Sigmoid colon (tissue), 7 donors: ENCODE measurements at places on chromosomes 3 and 15. TPM values are rescaled to one million over a fixed set of nuclear protein-coding genes. Genes with fewer than 3 reads are reported as not detected.

TNFSF10 gene
- total RNA-seq: 17.9 TPM

ADAMTS17 gene
- total RNA-seq: 0.71 TPM

SLC15A2 gene
- 2.1 TPM for total RNA-seq

SCG3 gene
- 1.9 TPM for total RNA-seq

DNA sequence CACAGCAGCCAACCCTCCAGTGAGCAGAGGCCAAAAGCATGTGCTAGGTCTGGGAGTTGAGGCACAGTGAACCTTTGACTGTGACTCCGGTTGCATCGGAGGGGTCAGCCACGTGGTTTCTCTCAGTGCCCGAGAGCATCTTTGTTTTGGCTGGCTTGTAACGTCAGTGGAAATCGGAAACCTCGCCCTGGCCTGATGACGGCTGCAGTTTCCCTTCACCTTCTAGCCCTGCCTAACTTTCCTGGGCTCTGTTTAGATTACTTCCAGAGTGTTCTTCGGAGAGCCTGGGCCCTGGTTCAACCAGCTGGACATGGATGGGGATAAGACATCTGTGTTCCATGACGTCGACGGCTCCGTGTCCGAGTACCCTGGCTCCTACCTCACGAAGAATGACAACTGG, 56.6 kb downstream of the MESD start:
- peak; percentile 93 for DNase-seq
- no peaks in the 10 kb centered on the region for H3K36me3 ChIP-seq
- no peaks in the 10 kb centered on the region for H3K4me1 ChIP-seq
- H3K27me3 ChIP-seq: no peaks in the 10 kb centered on the region
- peak overlapping the region; percentile 76 for H3K27ac ChIP-seq

DNA sequence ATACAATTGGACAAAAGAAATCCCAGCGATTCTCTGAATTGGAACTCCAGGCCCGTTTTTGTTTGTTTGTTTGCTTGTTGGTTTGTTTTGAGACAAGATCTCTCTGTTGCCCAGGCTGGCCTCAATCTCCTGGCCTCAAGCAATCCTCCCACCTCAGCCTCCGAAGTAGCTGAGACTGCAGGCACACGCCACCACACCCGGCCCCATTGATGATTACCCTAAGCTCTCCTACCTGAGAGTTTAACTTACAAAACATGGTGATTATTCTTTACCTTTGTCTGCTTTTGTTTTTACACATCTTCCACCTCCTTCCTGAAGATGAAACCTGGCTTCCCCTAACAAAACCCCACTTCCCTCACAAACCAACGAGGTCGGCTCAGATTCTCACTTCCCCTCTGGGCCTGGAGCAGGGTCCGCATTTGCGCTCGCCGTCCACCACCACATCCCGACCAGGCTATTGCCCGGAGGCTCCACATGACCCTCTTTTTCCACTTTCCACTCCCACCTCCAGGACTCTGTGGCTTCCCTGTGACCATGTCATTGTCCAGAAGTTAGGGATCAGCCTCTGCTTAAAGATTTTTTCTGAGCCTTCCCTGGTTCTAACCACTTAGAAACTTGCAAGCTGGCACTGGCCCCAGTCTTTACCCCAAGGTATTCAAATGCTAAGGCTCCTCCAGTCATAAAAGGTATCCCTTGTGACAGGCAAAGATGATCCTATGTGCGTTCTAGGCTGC, 14.8 kb downstream of the KLHL6 start:
- H3K27ac ChIP-seq: no peak overlapping the region
- no peaks in the 10 kb centered on the region for H3K27me3 ChIP-seq
- H3K4me3 ChIP-seq: no peak overlapping the region

DNA sequence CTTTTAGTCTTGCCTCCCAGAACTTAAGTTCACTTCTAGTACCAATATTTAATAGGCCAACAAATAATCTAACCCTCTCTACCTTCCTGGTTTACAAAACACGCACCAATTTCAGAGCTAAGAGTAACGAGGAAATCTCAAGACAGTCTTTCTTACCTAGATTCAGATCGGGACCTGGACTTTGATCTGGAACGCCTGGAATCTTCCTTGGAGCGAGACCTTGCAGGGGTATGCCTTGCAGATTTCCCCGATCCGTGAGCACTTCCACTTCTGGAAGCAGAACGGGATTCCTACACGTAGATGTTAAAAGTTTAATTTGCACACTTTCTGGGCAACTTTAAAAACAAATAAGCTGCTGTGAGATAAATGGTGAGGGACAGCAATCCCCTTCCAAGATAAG, 11.4 kb downstream of the TRA2B start:
- H3K4me1 ChIP-seq: no peaks in the 10 kb centered on the region
- H3K36me3 ChIP-seq: peaks cover 32% of the 10 kb centered on the region
- H3K27me3 ChIP-seq: no peaks in the 10 kb centered on the region
- DNase-seq: no peak
- H3K4me3 ChIP-seq: no peak overlapping the region

- H3K4me1 ChIP-seq: no peaks in the 10 kb centered on the region
- peaks cover 5% of the 10 kb centered on the region for H3K27me3 ChIP-seq
- no peaks in the 10 kb centered on the region for H3K36me3 ChIP-seq
- no peak overlapping the region for H3K4me3 ChIP-seq
These were observed 11.2 kb upstream of the MED12L start for GRCh38 chr3:151074256-151074655.

DNA sequence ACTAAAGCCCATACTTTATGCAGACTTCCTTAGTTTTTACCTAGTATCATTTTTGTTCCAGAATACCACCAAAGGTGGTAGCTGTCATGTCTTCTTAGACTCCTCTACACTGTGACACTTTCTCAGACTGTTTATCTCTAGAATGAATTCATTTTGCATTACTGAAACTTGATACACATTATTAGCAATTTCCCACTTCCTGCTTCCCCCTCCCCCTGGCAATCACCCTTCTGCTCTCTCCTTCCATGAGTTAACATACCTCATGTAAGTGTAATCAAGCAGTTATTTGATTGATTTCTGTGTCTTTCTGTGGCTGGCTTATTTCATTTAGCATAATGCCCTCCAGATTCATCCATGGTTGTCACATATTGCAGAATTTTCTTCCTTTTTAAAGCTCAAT, 204.9 kb downstream of the STAG1 start:
- H3K4me3 ChIP-seq: no peak overlapping the region
- no peaks in the 10 kb centered on the region for H3K36me3 ChIP-seq
- DNase-seq: no peak
- no peaks in the 10 kb centered on the region for H3K27me3 ChIP-seq

- DNase-seq: no peak
- H3K4me1 ChIP-seq: no peaks in the 10 kb centered on the region
- H3K4me3 ChIP-seq: no peak overlapping the region
- H3K36me3 ChIP-seq: no peaks in the 10 kb centered on the region
These were observed 304.6 kb upstream of the TBC1D5 start for GRCh38 chr3:18047052-18047451.

GRCh38 chr3:56629047-56629446, 54.0 kb downstream of the TASOR start:
- H3K4me1 ChIP-seq: no peaks in the 10 kb centered on the region
- H3K36me3 ChIP-seq: peaks cover 35% of the 10 kb centered on the region
- no peaks in the 10 kb centered on the region for H3K27me3 ChIP-seq
- no peak overlapping the region for H3K4me3 ChIP-seq
- H3K27ac ChIP-seq: no peak overlapping the region

- no peak for DNase-seq
- H3K27me3 ChIP-seq: peaks cover 100% of the 10 kb centered on the region
- peaks cover 43% of the 10 kb centered on the region for H3K4me1 ChIP-seq
- H3K36me3 ChIP-seq: no peaks in the 10 kb centered on the region
These were observed 1.5 kb downstream of the ZIC1 start for GRCh38 chr3:147410526-147411237.
